ENCODE measurements at places on chromosomes 1 and 21.

DNA sequence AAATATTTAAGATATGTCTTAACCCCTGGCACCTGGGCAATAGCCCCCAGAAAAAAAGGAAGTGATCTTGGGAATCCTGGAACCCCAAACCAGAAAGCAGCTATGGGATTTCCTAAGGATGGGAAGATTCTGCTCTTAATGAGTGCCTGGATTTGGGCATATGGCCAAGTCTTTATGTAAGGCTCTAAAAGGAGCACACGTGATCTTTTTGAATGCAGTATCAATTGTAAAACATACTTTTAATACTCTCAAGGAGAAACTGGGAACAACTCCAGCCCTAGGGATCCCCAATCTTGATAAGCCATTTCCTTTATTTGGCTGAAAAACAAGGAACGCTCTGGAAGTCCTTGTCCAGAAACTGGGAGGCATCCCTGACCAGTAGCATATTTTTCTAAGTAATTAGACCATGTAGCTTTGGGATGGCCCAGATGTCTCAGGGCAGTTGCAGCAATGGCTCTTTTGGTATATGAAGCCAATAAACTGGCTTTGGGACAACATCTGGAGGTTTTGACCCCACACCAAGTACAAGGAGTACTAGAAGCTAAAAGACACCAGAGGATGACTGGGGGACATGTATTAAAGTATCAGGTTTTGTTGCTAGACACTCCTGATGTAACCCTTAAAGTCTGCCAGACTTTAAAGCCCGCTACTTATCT lies 80.9 kb upstream of the KIAA0040 start:
- no peak for DNase-seq

- DNase-seq: no peak
These were observed 232.7 kb downstream of the KCNJ6 start for GRCh38 chr21:37683396-37684114.

- DNase-seq: no peak
These were observed 27.4 kb downstream of the TNFSF18 start for GRCh38 chr1:173023343-173023742.

DNA sequence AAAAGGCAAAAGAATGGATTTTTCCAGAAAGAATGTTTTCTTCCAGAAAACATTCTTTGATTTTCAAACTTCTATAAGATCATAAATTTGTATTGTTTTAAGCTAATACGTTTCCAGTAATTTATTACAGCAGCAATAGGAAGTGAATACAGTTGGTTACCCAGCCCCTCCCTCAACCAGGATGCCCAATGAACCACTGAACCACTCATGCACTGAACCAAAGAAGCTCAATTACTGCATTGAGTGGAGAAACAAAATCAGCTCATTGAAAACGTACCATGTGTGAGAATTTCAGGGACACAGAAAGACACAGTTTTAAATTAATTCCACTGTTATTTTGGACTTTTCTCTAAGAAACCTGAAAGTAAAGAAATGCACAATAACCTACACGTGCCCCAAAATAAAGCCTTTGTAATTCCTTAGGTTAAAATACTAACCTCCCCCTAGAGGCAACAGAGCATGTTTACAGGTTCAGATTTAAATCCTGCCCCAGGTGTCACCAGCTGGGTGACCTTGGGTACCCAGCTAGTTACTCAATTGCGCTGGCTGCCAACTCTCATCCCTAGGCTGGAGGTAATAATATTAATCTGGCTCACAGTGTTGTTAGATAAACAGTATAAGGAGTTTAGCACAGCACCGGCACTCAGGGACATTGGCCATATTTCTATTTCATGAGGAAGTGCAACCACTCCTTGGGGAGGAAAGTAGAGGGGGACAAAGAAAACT lies 111.7 kb downstream of the NMNAT2 start:
- no peak for DNase-seq
